ENCODE measurements at places on chromosomes 4 and X.

DNA sequence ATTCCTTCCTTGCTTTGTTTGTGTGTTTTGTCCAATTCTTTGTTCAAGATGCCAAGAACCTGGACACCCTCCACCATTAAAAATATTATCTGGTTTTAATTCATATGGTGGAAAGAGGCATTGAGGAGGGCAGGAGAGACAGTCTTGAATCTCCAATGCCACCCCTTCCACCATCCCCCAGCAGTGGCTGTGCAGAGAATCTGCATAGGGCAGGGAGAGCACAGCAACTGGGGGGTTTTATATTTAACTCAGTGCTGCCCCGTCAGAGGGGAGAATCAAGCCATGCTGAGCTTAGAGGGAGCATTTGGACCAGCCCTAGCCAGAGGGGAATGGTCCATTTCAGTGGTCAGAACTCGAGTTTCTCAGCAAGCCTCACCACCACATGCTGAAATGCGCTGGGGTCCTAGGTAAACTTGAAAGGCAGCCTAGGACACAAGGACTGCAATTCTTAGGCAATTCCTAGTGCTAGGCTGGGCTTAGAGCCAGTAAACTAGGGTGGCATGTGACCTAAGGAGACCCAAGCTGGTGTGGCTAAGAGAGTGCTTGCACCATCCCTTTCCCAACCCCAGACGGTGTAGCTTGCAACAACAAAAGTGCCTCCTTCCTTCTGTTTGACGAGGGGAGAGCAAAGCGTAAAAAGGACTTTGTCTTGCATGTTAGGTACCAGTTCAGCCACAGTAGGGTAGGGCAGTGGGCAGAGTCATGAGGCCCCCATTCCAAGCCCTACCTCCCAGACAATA, 34.2 kb downstream of the CCDC158 start:
- DNase-seq = no peak

- DNase-seq = no peak
Measured at GRCh38 chr4:28248269-28248668, 1387.6 kb downstream of the STIM2 start.

GRCh38 chr4:108543359-108543968, 76.9 kb upstream of the RPL34 start:
- DNase-seq = no peak

- DNase-seq = no peak
Measured at GRCh38 chr4:8168832-8169598, 10.4 kb upstream of the ABLIM2 start.

DNA sequence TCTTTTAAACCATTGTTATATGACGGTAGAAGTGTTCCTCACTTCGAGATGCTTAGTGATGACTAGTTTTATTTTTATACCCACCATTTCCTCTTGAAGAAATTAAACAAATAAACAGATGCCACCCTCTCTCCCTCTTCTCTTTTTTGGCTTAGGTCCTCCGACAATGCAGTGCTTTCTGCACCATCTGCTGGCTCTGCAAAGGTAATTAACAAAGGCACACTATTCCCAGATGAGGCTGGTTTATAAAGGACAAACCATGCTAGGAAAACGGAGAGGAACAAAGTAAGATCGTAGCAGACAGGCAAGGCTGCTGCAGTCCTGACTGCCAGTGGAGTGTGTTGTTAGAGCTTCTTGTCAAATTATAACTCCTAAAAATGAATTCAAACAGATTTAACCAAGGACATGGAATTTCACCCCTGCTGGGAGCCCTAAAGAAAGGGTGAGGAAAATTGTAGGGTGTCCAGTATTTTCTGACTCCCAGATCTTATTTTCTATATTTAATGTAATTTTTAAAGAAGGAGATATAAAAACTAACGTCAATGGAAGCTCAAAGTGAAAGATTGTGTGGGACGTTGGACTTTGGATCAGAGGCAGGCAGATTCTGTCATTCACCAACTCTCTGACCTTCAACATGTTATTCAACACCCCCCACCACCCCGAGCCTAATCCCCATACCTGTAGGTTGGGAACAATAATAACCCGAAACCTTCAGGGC, 142.1 kb downstream of the CPEB2 start:
- no peak for DNase-seq

DNA sequence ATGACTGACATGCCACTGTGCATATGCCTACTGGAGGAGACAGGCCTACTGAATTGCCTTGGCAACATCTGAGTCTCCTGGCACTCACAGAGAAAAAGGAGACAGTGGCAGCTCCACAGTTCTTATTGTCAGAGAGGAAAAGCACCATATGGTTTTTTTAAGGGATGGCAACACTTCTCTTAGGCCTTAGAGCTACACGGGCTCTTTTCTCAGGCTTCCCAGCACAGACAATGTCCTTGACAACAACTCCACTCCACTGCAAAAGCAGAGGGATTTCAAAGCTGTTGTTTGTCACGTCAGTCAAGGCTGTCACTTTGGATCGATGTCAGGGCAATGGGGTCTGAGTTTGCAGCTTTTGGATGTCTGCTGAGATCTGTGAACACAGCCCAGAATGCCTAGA, 4.7 kb upstream of the CLCN4 start:
- DNase-seq = no peak

- no peak for DNase-seq
Measured at GRCh38 chrX:16628946-16629595, 20.9 kb upstream of the S100G start.

DNA sequence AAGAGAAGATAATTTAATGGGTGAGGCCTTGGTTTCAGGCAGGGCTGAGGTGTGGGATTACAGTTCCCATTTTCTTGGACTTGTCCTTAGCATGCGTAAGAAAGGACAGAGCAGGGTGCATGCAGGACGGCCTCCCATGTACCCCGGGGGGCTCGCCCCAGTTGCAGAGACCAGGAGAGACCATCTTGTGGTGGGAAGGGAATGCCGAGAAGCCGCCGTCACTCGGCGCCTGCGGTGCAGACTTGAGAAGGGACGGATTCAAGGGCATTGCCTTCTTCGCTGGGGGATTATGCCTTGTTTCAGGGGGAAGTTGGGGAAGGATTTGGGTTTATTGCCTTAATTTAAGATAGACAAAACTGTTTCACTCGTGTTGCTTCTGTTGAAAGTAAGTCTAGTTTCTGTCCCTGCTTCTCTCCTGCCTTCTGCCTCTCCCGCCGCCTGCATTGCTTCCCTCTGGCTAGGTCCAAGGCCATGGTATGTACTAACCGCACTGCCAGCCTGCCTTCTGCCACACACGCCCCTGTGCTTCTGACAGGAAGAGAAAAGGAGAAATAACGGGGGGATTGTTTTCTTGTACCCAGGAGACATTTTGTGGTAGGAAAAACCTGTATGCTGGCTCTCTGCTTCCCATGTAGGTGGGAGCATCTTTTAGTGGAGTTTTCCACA, 175.9 kb downstream of the DCLK2 start:
- DNase-seq = no peak

Data from activated T-cell treated with anti-CD3 and anti-CD28 coated beads for 24 hours (primary cell).